ENCODE measurements at places on chromosomes 4 and X.

DNA sequence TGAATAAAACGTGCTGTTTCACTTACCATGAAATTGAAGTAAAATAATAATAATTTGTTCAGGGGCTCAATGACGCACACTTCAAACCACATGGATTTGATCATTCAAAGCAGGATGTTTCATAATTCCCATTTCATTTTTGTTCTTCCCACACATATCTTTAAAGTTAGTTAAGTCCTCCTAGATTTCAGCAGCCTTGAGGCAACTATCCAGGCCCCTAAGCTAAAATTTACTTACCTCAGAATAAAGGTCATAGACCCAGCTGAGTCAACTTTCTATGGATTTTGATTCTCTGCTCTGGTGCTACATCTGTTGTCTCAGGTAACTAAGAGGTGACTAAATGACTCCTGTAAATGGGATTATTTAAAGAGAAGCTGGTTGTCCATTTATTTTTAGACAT lies 25.0 kb downstream of the GPR174 start:
- no peak for DNase-seq

- DNase-seq: no peak
Observed at GRCh38 chrX:81259020-81259713, 57.3 kb downstream of the SH3BGRL start.

DNA sequence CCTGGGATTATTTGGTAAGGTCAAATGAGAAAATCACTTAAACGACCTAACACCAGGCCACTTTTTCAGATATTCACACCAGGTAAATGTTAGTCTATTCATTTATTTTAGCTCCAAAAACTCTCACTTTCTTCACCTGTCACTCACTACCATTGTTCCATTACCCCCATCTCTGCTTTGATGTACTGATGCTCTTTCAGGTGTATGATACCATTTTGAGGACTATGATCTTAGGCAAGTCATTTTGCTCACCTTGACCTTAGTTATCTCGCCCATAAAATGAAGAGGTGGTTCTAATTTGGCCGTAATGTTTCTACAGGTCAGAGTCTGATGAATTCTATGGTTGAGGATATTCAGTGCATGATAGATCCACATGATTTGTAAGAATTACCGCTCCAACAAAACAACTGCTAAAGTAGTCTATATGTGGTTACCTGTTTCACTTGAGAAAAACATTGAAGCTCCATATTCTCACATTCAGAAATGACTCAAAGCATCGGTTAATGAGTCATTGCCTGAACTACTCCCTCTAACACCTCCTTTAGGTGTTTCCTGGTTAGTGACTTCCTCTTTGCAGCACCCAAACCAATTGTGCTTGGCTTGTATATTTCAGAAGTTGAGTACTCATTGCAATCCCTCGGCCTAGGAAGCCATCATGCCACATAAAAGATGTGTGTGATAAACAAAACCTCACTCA lies 4.5 kb downstream of the DTHD1 start:
- DNase-seq: no peak

GRCh38 chr4:55269470-55269869 lies 76.6 kb upstream of the SRD5A3 start:
- DNase-seq: no peak

GRCh38 chr4:168183717-168184571 lies 91.6 kb downstream of the ANXA10 start:
- no peak for DNase-seq

- DNase-seq: no peak
Observed at GRCh38 chr4:131509521-131509920, 1639.6 kb upstream of the PCDH10 start.

Data from neural crest cell (in vitro differentiated cells).